EH (cell line): ENCODE measurements at places on chromosomes 11 and 22.

GRCh38 chr11:134734141-134734845 is 322.3 kb upstream of the B3GAT1 start:
- no peak for DNase-seq

DNA sequence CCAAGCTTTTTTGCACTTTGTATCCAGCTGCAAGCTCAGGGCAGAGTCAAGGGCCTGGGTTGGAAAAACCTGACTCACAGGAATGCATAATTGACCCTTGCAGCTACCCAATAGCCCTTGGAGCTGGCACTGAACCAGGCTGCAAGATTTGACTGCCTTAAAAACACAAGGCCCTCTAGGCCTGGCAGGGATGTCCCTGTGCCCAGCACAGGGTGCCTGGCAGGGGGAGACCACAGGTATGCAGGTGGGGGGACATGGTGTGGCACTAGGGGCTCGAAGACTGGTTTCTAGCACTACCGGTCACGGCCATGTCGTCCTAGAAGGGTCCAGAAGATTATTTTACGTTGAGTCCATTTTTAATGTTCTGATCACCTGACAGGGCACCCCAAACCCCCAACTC is 30.2 kb downstream of the SBF1 start:
- DNase-seq, result peak; percentile 81

DNA sequence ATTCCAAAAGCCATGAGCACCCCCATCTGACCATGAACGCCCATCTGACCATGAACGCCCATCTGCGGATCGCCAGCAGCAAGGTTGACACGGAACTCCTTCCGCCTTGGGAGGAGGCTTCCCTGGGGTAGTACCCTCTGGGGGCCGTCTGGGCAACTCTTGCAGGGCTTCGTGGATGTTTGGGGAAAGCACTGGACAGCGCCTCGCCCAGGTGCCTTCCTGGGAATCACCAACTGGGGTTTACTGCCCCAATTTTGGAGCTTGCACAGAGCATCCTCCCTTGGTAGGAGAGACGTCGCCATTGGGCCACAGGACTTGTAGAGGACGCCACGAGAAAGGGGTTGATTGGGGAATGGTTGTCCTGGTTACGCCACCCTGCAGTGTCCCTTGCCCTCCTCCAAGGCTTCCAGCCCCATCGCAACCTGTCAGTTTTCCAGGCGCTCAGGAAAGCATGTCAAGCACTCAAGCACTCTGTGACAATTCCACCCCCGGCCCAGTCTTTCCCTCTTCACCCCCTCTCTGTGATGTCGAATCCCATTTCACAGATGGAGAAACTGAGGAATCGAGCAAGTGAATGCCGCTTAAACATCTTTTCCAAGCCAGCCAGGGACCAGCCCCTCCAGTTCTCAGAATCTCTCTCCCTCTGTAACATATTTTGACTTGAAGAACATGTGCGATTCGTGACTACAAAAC is 914 bp upstream of the PRDM11 start:
- DNase-seq, result peak; percentile 77

DNA sequence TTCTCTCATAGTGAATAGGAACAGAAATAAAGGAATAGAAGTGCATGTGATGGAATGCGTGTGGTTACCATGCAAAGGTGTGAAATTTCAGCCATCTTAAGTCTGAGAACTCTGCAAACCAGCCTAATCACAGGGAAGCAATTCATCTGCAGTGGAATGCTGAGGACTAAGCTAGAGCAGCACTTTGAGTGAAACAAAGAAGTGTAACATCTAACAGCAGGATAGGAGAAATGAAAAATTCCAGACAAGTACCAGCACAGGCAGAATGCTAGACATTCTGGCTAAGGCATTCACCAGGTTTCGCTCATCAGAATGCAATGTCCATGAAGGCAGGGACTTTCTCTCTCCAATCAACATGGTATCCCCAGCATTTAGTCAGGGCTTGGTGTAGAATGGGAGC is 41.2 kb upstream of the SLC36A4 start:
- no peak for DNase-seq

DNA sequence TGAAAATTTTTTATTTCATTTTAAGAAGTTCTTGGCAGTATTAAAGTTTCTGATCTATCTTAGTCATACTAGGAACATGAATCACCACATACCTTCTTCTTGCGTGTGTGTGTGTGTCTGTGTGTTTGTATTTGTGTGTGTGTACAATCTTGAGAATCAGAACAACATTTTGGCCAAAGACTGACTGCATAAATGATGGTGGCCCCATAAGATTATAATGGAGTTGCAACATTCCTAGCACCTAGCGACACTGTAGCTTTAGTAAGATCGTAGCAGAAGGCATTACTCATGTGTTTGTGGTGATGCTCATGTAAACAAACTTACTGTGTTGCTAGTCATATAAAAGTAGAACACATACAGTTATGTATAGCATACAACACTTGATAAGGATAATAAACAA is 205.4 kb downstream of the FAM76B start:
- peak; percentile 15 for DNase-seq

DNA sequence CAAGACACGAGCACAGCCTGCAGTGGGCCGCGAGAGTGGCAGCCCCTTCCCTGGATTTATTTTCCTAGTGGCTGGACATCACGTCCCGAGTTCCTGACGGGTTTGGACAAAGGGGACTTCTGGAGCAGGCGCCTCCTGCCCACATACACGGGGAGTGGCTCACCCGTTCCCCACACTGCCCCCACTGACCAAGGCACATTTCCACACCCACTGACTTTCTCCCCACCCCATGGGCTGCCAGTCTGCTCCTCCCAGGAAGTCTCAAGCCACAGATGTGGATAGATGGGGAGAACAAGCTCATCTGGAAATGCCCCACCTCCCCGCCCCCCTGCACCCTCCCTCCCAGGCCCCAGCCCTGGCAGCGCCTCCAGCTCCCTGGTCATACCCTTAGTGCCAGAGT is 34.0 kb upstream of the FADD start:
- peak; percentile 20 for DNase-seq

- DNase-seq, result no peak
Observed at GRCh38 chr11:126628450-126628789, 272.9 kb downstream of the ST3GAL4 start.

DNA sequence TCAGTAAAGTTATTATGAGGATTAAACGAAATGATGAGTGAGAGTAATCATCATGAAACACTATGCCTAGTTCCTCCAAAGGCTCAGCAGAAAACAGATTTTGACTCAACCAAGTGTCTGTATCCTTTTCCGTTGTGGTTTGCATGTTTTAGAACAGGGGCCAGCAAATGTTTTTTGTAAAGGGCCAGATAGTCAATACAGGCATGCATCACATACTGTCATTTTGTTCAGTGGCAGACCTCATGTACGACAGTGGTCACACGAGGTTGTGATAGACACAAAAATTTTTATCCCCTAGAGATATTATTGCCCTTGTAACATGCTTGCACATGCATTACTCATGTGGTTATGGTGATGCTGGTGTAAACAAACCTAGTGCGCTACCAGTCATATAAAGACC is 81.9 kb upstream of the SLC25A18 start:
- no peak for DNase-seq

GRCh38 chr11:37963440-37963839 is 1365.4 kb upstream of the RAG2 start:
- DNase-seq, result no peak

DNA sequence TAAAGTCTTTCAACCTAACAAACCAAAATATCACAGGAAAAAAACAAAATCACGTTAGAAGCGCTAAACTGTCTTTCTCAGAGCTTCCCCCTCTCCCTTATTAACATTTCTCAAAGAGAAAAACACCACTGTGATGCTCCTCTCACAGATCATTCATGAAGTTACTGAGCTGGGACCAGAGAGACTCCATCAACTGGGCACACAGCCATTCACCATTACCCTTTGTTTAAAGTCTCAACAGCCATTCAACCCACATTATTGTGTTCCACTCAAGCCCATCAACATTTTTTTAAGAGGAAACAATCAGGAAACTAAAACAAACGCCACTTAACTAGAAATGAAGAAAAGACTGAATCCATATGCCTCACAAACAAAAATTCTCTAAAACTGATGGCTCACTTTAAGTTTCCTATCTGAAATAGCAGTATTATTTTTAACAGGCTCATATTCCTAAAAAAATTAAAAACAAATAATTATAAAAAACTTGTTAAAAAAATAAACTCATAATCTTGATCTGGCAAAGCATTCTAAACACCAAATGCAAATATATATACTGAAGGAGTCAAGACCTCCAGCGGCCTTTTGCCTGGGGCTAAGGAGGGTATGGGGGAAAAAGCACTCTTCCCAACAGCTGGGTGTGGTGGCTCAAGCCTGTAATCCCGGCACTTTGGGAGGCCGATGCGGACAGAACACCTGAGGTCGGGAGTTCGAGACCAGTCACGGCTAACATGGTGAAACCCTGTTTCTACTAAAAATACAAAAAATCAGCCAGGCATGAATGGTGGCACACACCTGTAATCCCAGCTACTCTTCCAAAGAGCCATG is 14.0 kb downstream of the CELF1 start:
- peak; percentile 28 for DNase-seq

GRCh38 chr11:109994907-109995306 is 98.3 kb upstream of the ZC3H12C start:
- DNase-seq, result no peak

DNA sequence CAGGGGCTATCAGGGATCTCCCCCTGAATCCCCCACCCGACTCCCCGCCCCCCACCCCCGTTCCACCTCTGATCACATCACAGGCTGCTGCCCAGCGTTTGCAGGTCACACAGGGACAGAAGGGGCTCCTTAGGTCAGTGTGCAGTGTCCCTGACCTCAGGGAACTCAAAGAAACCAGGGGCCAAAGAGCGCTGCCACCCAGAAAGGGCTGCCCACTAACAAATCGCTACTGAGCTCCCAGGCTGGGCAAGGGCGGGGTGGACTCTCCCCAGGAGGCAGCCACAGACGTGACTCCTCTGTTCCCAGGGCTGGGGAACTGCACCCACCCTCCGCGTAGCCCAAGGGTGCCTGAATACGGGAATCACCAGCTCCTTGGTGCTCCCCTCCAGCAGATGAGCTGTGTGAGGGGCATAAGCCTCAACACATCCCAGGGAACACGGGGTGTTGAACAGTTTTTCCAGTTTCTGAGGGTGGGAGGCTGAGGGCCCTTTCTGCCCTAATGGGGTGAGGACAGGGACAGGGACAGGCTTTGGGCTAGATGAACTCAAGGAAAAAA is 9.9 kb upstream of the POLDIP3 start:
- no peak for DNase-seq

DNA sequence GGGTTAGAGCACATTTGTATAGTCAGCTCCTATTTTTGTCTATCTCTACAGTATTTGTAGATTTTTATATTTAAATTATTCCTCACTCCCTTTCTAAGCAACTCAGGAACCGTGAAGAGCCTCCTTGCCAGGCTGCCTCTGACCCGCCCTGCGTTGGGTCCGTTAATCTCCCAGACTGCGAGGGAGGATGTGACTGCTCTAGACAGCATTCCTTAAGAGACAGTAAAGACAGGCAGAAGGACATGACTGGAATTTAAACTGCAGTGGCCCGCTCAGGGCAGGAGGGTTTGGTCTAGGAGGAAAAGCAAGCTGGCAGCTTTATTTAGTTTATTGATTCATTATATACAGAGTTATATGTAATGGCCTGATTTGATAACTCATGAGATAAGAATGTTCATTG is 413.7 kb downstream of the TMEM135 start:
- DNase-seq, result peak; percentile 71
